ENCODE measurements at places on chromosomes 12 and 14. TPM values are rescaled to one million over a fixed set of nuclear protein-coding genes. Genes with fewer than 3 reads are reported as not detected.

GPR84 gene
- total RNA-seq, result 0.53 TPM

BDKRB1 gene
- not detected for total RNA-seq

FAIM2 gene
- total RNA-seq, result not detected

SLC38A4 gene
- total RNA-seq, result not detected

RTN1 gene
- not detected for total RNA-seq

NXPH4 gene
- not detected for total RNA-seq

OAS2 gene
- total RNA-seq, result 16.2 TPM
